ENCODE measurements at places on chromosomes 2 and 18.
A peak's percentile ranks its signal among the peaks of the same experiment; 100 is the strongest.

- DNase-seq = no peak
These were observed 32.9 kb upstream of the POMC start for GRCh38 chr2:25201265-25201664.

DNA sequence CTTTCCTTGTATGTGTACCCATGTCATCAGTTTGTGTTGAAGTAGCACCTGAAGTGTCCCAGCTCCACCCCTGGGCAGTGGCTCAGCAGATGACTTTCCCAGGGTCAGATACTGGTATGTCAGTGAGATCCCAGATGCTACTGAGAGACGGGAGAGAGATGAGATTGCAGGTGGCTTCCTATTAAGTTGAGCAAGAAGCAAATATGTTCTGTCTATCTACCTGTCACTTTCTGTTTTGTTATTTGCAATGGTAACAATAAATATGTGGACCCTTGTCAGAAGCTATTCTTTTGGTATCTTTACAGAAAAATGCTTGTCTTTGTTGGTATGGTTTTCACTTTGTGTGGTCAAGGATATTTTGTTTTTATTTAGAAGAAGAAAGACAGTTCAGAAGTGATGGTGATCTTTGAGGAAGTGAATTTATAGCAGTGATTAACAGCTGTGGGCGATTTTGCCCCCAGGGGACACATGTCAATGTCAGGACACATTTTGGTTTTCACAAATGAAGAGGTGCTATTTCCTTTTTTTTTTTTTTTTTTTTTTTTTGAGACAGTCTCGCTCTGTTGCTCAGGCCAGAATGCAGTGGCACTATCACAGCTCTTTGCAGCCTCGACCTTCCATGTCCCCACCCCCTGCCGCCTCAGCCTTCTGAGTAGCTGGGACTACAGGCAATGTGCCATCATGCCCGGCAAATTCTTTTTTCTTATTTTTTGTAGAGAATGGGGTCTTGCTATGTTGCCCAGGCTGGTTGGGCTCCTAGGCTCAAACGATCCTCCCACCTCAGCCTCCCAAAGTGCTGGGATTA is 21.4 kb downstream of the MGAT5 start:
- no peak for DNase-seq

- DNase-seq = no peak
These were observed 136.7 kb downstream of the DDX1 start for GRCh38 chr2:15728245-15728938.

GRCh38 chr2:233551491-233551890 is 15.1 kb downstream of the USP40 start:
- no peak for DNase-seq

GRCh38 chr2:177254433-177255226 is 9.9 kb downstream of the NFE2L2 start:
- DNase-seq = no peak

GRCh38 chr2:182890773-182891378 is 24.4 kb upstream of the FRZB start:
- DNase-seq = no peak

DNA sequence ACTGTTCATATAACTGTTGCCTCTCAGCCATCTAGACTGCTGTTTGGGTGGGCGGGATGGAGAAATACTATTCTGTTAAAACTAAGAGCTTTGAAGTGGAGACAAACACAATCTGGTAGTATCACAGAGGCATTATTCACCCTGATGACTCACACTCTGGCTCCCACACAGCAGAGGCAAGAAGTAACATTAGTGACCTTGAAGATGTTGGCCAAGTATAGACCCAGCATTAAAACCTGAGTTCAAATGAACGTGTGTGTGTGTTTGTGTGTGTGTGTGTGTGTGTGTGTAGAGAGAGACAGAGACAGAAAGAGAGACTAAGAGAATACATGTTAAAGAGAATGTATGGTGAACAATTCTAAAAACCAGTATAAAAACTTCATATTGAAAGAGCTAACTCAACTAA is 22.5 kb upstream of the ACVR1 start:
- DNase-seq = peak; percentile 34

DNA sequence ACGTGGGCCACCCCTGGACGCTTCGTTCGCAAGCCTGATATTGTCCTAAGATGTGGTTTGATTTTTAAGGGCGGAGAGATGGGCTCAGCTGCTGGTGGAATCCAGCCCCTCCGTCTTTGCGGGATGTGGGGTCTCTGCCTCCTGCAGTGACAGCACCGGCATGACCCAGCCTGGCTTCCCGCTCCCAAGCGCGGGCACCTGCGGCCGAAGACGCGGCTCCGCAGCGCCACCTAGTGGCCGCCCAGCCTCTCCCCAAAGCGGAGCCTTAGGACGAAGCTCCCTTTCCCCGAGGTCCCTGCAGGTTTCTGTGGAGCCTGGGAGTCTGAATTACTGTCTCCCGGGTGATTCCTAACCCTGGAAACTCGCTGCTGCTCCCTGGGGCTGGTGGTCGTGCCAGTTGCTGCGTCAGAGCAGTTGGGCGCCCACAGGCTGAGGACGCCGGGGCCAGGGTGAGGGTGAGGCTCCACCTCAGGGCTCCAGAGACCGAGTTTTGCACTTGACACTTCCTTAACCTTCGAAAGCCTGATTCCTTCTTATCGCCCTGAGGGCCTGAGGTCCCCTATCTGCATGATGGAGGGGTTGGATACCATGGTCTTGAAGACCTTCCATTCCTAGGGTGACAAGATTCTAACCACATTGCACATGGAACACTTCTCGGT is 137.5 kb downstream of the TPO start:
- DNase-seq = no peak

GRCh38 chr18:53752781-53753367 is 471.6 kb downstream of the MBD2 start:
- DNase-seq = no peak

GRCh38 chr2:196076778-196077568 is 8.3 kb upstream of the DNAH7 start:
- DNase-seq = no peak

GRCh38 chr2:239954166-239955086 is 70.7 kb downstream of the NDUFA10 start:
- DNase-seq = no peak

- DNase-seq = no peak
These were observed 105.1 kb downstream of the COL4A4 start for GRCh38 chr2:227058888-227059399.

- no peak for DNase-seq
These were observed 30.7 kb downstream of the FBXO15 start for GRCh38 chr18:74116633-74117554.

GRCh38 chr18:52685316-52685715 is 345.3 kb downstream of the DCC start:
- DNase-seq = no peak

DNA sequence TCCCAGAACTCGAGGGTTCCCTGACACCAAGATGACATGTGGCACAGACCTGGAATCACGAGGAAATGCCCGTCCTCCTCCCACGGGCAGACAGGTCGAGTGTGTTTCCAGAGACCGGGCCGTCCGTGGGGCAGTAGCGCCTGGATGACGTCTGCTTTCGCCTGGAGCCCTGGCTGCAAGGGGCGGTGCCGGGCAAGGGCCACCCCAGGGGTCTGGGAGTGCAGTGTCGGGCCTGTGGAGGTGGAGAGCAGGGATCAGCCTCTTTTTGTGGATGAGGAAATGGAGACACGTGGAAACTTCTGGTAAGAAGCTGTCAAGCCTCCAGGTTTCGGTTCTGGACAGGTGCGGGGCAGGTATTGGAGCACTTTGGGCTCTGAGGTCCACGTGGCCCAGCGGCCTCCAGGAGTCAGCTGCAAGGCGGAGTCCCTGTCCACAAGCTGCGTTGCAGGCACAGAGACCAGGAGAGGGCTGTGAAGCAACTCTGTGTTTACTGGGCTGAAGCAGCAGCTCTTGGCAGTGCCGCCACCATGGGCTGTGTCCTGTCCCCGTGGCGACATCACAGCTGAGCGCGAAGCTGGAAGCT is 25.6 kb downstream of the NFATC1 start:
- no peak for DNase-seq

DNA sequence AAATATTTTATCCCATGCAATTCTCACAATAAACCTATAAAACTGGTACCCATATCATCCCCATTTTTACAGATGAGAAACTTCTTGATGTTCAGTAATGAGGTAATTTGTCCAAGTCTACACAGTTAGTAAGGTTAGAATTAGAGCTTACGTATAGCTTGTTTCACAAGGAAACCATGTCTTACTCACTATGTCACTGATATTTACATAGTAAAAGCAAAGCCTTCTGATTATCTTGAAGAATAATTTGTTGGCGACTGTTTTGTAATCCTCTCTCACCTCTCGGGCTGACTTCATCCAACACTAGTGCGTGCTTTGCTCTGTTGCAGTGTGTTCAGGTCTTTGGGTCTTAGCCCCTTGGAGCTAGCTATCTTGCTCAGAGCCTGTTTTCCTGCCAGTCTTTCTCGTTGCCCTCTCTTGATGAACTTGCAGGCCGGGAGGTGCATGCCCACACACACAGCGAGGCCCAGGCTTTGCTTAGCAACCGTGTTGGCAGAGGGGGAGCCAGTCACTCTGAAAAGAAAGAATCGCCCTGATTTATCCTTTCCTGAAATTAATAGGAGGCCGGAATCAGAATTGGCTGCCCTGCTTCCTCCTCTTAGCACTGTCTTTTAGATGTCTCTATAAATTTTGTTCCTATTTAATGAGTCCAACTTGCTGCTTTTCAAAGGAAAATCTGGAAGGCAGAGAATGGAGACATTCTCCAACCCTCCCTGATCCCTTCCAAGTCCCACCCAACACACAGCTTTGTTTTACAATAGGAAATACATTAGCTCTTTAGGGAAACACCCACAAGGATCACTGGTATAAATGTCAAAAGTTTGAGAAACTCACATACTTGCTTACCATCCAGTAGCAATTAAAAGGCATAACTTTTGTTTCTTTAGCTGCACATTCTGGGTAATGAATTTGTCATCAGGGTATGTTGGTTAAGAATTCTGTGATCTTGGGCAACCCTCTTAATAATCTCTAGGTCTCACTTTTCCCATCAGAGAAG is 97.6 kb upstream of the SEC11C start:
- DNase-seq = no peak

DNA sequence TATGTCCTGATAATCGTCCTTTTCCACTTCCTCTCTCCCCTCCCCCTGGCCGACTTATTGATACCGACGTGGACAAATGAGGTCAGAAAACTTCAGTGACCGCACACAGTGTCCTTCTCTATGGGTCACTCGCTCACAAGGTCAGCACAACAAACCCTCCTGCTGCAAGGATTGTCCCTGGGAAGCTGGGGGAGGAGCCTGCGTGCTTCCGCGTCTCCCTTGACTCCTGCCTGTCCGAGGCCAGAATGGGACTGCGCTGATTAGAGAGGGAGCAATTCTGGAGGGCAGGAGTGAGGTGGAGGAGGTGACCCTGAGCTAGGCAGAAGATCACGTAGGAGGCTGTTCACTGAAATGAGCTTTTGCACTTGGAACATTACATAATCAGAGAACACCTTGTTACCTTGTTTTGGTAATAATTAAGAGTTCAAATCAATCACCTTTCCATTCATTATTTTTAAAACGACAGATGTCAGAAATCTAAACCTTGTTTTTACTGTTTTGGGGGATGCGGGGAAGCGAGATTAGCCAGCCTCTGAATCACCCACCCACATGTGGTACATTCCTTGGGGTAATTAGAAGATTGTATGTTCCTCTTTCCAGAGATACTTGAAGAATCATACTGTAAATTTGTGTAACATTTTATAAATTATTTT is 70.6 kb downstream of the CTAGE1 start:
- DNase-seq = peak; percentile 16

GRCh38 chr2:29729401-29729800 is 192.0 kb downstream of the ALK start:
- no peak for DNase-seq

DNA sequence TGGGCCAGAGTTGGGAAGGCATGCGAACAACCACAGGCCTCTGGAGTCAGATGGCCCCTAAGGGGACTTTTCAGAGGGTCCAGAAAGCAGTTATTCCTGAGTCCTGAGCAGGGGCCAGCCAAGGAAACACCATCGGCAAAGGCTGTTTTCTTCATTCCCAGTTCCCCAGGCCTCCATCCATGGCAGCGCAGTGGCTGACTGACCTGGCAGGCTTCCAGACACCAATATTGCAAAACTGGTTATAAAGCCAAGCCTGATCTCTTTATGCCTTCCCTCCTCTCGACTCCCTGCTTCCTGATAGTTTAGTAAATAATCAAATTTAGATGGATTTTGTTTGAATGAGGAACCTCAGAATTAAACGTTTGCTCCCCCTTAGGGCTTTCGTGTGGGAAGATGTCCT is 133.4 kb upstream of the ITGA6 start:
- no peak for DNase-seq

DNA sequence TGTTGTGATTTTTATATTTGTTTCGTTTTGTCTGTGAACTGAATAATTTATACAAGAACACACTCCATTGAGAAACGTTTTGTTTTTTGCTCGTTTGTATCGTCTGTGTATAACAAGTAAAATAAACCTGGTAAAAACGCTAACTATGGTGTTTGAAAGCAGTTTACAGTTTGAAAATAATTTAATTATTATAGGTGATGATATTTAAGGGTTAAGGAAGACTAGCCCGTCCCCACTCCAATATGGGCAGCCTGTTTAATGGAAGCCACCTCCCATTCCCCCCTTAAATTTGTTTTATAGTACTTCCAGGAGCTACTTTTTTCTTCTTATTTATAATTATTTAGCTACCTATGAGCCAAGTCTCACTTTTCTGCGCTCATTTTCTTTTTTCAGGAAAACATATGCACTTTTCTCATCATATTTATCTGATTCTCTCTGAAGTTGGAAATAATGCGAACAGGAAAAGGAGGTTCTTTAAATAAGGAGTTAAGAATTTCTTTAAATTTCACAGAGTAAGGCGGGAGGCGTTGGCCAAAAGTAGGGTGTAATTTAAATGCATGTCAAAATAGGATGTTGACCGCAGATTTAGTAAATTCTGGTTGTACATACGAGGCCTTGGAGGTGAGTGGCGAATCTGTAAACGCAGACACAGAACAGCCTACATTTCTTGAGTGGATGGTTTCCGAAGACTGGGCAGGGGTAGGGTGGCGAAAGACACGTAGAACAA is 9.8 kb downstream of the TBR1 start:
- no peak for DNase-seq

GRCh38 chr2:65300134-65300760 is 72.6 kb downstream of the ACTR2 start:
- DNase-seq = no peak

- no peak for DNase-seq
These were observed 182.8 kb downstream of the ZBTB7C start for GRCh38 chr18:48226401-48226800.

DNA sequence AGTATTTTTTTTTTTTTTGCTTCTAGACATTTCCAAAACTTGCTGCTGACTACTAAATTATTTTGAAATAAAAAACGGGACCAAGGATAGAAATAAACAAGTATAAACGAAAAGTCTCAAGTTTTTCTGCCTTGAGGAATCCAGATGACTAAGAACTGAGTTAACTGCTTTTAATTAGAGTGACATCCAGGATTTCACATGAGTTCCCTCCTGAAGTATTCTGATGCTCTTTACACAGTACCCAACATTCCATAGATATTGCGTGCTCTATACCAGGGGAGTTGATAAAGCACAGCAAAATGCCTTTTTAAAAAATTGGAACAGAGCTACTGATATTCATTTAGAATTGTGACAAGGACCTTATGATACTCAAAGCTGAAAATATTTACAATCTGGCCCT is 618.0 kb downstream of the CCDC85A start:
- peak; percentile 34 for DNase-seq
